ENCODE measurements at places on chromosomes 12 and 14. TPM values are rescaled to one million over a fixed set of nuclear protein-coding genes. Genes with fewer than 3 reads are reported as not detected.

DNA sequence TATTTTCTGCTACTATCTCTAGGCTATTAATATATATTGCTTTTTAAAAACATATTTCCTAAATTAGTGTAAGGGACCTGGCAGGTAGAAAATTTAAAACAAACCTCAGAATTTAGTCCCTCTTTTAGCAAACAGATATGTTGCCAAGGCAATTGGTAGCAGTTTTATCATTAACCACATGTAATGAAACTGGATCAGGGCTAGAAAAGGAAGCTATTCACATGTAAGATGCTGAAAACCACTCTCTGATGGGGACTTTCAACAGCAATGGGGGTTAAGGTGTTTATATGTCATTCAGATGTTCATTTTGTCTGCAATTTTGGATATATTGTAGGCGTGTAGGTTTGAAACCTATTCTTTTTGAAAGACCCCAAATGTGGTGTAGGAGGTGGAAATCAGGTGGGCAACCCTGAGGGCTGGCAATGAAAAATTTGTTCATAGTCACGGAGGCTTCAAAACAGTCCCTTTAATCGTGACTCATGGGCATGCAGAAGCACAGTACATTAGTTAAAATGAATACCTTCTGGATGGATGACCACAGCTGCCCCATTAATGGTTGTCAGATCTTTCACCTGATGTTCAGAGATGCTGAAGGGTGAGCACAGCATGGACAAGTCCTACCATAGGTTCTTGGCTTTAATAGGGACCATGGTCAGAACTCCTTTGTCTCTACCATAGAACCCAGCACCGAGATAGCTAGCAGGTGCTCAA is 5.9 kb upstream of the PKP2 start:
- no peak overlapping the region for H3K4me3 ChIP-seq
- peaks cover 44% of the 10 kb centered on the region for H3K4me1 ChIP-seq
- no peak overlapping the region for H3K27ac ChIP-seq
- no peak for DNase-seq
- no peaks in the 10 kb centered on the region for H3K27me3 ChIP-seq
- peaks cover 4% of the 10 kb centered on the region for H3K36me3 ChIP-seq

- H3K27ac ChIP-seq, result no peak overlapping the region
- no peaks in the 10 kb centered on the region for H3K4me1 ChIP-seq
- H3K27me3 ChIP-seq, result no peaks in the 10 kb centered on the region
- H3K4me3 ChIP-seq, result no peak overlapping the region
- DNase-seq, result no peak
These were observed 53.8 kb upstream of the CLEC14A start for GRCh38 chr14:38309522-38310277.

- H3K4me3 ChIP-seq, result peak overlapping the region; percentile 43
- no peaks in the 10 kb centered on the region for H3K27me3 ChIP-seq
These were observed 3.4 kb downstream of the TXNRD1 start for GRCh38 chr12:104218935-104219334.

- no peaks in the 10 kb centered on the region for H3K36me3 ChIP-seq
- DNase-seq, result no peak
- no peak overlapping the region for H3K27ac ChIP-seq
- H3K27me3 ChIP-seq, result peaks cover 13% of the 10 kb centered on the region
- no peak overlapping the region for H3K4me3 ChIP-seq
These were observed 806.2 kb downstream of the GALC start for GRCh38 chr14:87186737-87187136.

DNA sequence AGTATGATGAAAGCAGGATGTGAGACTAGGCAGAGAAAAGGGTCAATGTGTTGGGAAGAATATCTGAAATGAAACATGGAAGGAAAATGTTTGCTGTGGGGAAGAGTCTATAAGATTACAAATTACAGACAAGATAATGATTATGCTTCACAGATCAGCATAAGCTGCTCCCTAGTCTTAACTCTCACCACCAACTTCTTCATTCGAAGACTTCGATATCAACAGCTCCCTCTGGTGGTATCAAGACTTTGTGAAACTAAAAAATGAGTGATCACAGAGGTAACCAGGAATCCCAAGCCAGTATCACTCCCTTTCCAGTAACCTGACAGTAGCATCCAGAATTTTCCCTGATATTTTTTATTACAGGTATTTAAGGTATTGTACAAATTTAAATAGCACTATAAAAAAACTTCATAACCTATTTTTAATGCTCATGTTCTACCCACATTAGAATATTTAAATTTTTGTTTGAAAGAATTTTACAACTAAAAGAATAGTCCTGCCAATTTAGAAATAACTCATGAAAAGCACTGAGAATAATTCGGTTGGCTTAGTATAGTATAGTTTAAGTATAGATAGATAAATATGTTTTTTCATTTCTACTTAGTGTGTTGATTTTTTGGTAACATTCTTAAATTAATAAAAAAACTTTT is 84.4 kb downstream of the C2CD5 start:
- H3K4me1 ChIP-seq, result no peaks in the 10 kb centered on the region
- DNase-seq, result peak; percentile 26
- H3K27ac ChIP-seq, result no peak overlapping the region

GRCh38 chr12:24845615-24846014 is 103.3 kb downstream of the BCAT1 start:
- peaks cover 8% of the 10 kb centered on the region for H3K27me3 ChIP-seq
- no peak for DNase-seq
- H3K4me3 ChIP-seq, result no peak overlapping the region
- H3K4me1 ChIP-seq, result no peaks in the 10 kb centered on the region

NTN4 gene
- total RNA-seq, result 68.4 TPM

SLC24A4 gene
- total RNA-seq, result not detected

Measured in Calu3 (cell line).